ENCODE measurements at places on chromosomes 16 and 17.

DNA sequence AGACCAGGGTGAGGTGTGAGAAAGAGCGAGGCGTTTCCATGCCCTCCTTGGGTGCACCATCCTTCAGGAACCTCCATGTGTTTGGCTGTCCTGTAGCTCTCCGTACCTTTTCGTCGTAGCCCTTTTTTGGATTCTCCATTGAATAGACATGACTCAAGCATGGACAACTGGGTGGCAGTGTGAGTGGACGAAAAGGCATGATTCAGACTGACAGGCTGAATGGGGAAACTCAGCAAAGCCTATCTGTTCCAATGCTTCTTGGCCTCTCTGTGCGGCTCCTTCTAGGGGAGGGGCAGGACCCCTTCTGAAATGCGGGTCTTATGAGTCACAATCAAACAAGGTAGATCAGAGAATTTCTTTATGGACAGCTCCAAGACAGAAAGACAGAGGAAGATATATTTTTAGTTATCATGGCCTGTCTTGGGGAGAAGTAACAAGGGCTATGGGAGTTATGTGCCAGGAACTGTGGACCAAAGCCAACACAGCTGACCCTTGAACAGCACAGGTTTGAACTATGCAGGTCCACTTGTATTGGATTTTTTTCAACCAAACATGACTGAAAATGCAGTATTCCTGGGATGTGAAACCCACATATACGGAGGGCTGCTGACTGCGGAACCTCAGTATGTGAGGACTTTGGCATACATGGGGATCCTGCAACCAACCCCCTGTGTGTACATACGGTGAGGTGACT, 22.9 kb downstream of the ADORA2B start:
- DNase-seq, result no peak

DNA sequence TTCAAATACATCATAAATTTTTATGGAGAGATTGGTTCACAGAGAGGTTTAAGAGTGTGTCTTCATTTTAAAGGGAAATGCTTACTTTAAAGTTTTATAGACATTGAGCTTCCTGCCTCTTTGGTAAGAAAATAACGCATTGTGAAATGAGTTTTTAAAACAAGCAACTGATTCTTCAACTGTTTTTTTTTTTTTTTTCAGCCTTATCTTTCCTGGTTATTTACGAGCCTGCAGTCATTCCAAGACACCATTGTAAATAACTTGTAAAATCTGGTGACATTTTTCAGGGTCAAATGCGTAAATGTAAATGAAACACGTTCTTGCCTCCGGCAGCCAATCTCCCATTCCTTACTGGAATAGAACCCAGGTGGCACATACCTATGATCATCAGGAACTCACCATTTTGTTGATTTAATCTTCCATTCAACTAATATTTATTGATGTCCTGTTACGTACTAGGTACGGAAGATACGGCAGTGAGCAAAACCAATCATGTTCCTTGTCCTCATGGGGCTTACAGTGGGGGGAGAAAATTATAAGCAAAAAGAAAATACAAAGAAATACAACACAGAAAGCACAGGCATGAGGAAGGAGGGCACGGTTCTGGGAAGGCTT, 33.2 kb upstream of the CDYL2 start:
- DNase-seq, result no peak

GRCh38 chr17:16926571-16927451, 45.1 kb downstream of the TNFRSF13B start:
- DNase-seq, result no peak

- DNase-seq, result no peak
These were observed 54.8 kb downstream of the RMI2 start for GRCh38 chr16:11400076-11400475.

DNA sequence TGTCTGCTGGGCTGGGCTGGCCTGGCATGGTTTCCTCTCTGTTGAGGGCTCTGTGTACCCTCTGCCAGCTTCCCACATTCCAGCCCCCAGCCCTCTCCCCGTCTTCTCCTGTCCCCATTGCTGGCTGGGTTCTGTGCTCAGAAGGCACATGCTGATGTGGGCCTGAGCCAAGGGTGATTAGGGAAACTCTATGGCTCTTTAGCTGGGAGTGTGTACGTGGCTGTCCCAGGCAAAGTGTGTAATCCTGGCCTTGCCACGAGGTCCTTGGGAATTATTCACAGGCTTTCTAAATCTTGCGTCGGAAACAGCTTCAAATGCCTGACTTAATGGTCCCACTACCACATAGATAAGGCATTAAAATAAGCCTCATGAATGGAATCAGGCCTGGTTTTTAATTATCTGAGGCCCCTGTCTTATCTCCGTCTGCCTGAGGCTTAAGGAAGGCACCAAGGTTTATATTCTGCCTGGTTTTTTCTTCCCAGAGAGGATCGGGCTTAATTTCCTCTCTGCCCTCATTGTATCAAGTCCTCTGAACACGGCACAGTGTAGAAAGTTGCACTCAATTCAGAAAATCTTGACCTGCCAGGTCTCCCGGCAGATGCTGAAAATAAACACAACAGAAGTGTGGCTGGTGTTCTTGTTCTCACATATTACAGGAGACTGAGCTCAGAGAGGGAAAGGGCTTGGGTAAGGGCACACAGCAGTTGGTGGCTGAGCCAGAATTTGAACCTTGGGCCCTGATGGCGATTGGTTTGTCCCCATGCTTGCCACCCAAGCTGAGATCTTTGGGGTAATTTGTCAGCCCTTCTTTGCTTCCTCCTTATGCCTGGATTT, 52.9 kb upstream of the LGALS9 start:
- no peak for DNase-seq

- DNase-seq, result no peak
These were observed 173.7 kb downstream of the RBFOX1 start for GRCh38 chr16:7506363-7506762.

- DNase-seq, result no peak
These were observed 147.9 kb upstream of the MON1B start for GRCh38 chr16:77043076-77043475.

DNA sequence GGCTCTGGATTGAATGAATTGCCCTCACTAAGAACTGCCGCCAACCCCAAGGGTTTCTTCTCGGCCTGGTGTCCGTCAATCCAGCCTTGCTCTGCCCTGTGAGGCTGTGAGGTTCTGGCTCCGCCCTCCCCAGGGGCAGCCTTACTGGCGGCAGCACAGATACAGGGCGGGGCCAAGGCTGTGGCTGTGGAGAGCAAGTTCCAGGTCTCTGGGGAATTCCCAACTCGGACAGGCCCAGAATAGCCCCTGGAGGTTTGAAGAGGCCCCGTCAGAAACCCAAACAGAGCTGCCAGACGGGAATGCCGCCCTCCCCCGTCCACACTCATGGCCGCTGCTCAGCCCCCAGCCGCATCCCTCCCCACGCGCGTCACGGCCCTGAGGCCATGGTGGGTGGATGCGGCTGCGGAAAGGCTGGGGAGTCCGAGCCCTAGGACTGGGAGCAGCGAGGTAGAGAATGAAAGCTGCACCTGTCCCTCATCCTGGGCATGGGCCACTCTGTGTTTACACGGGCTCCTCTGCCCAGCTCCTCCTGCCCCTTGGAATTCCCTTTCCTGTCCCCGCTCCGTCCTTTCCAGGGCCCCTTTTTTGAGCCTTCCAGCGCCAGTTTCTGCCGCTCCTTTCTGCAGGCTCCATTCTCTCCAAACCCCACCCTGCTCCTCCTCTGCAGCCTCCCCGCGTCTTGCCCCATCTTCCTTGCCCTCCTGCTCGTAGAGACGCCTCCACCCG, 660 bp upstream of the PRRT2 start:
- DNase-seq, result peak; percentile 73

DNA sequence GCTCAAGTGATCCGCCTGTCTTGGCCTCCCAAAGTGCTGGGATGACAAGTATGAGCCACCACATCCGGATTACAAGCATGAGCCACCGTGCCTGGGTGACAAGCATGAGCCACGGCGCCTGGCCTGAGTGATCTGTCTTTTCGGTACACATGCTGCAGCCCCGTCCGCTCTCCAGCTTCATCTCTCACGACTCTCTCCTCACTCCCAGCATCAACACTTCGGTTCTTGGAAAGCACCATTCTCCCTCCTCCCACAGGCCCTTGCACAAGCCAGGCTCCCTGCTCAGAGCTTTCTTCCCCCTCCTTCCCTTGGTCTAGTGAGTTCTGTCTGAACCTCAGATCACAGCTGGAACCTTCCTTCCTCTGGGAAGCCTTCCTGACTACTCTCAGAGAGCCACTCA, 6.5 kb upstream of the NCBP3 start:
- DNase-seq, result no peak

GRCh38 chr16:1435921-1436697, 5.2 kb downstream of the PERCC1 start:
- no peak for DNase-seq

GRCh38 chr16:11405331-11406176, 60.3 kb downstream of the RMI2 start:
- DNase-seq, result peak; percentile 60

DNA sequence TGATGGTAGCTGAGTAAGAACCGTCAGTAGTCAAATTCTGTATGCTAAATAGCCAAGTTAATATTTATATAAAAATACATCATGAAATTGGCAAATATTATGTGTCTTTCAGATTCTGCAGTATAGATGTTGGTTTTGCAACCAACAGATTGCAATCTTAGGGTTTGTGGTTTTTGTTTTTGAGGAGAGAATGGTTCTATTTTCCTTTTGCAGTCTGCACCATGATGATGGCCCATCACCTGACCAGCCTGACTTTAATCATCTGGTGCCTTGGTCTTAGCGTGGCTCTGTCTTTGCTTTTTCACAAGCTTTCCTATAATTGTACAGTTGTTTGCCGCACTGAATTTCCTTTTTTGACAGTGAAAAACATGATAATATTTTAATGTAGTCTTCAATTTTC, 50.7 kb downstream of the NUP93 start:
- DNase-seq, result no peak

DNA sequence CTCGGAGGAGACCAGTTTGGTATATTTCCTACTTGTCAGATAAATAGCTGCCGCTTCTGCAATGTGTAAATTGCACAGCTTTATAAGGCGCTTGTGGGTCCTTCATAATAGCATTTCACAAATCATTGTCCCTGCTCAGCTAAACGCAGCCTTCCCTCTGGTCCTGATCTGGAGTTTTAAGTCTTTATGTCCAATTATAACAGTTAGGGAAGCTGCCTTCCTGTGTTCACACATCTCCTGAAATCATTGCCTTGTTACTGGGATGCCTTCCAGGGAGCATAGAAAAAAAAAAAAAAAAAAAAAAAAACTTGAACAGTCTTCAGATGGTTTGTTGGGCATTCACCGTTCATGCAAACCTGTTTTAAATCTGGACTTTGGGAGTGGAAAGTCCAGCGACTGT, 342.0 kb downstream of the XYLT1 start:
- no peak for DNase-seq

GRCh38 chr16:68660359-68660795, 15.3 kb downstream of the CDH3 start:
- DNase-seq, result no peak

DNA sequence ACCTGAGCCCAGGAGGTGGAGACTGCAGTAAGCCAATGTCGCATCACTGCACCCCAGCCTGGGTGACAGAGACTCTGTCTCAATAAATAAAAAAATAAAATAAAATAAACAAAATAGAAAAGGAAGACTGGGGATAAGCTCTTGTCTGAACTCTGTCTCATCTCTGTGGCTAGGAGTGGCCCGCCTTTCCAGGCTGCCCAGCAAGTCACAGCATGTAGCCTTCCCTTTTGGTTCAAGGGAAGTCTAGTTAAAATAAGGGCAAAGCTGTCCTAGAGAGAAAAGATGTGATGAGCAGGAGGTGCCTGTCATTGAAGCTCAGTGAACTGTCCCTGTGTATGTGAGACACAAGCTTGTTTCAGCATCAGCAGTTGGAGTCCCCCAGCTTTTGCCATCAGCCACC, 2.7 kb upstream of the GFAP start:
- no peak for DNase-seq

DNA sequence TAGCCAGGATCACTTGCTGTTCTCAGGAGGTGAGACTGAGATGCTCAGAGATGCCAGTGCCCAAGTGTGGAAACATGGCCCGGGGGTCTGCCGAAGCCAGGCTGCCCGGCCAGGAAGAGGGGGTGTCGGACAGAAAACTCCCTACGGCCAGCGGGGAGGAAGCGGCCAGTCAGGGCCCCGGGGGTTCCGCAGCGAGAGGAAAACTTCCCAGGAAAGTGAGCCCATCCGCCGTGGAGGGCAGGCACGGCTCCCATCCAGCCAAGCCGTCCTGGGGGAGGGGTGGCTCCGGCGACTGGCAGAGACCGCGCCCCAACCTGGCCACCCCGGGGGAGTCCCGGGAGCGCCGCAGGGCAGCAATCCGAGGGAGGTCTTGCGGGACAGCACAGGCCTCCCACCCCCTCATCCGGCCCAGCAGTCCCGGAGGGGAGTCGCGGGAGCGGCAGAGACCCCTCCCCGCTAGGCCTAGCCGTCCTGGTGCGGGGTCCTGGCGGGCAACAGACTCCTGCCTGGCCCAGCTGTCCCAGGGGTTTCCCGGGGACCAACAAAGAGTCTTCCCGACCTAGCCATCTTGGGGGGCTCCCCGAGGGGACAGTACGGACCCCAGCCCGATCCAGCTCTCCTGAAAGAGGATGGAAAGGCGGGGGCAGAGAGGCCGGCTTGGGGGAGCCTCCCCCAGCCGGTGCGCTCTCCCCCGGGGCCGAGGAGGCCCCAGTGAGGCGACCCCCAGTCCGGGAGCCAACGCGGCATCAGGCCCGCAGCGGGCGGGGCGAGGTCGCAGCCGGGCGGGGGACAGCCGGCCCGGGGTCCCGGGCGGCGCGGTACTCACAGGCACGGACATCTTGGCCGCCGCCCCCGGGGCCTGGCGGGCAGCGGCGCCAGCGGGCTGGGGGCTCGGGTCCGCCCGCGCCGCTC, 13.8 kb upstream of the BCAR1 start:
- DNase-seq, result no peak

DNA sequence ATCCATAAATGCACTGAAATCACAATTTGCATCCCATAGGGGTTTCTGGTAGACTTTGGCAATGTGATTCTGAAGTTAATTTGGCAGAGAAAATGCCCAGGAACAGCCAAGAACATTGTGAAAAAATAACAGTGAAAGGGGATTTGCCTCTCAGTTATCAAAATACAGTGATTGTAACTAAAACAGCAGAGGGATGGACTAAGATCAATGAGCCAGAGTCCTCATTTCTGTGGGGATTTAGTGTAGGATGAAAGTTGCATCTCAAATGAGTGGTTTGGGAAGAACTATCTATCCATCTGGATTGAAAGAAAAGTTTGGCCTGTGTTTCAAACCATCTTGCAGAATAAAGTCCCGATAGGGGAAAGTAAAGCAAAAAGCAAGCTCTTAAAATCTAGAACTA, 28.1 kb downstream of the MYBBP1A start:
- DNase-seq, result no peak

GRCh38 chr16:56306690-56307533, 115.6 kb downstream of the GNAO1 start:
- no peak for DNase-seq

GRCh38 chr16:52256310-52257078, 290.4 kb downstream of the TOX3 start:
- no peak for DNase-seq

DNA sequence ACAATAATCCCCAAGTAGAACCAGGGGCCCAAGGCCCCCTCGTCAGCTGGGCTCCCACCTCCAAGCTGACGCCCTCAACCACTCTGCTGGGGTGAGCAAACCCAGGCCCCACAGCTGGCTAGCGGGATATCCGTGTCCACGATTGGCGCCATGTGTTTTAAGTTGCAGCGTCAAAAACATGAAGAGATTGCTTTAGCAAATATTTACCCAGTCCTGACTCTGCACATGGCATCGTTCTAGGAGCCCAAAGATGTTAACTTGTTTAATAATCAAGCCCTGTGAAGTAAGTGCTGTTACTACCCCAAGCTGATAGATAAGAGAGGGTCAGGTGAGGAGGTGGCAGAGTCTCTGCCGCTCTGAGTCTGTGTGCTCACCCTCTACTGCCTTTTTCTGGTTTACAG, 344 bp upstream of the SEPTIN12 start:
- no peak for DNase-seq

GRCh38 chr17:37742762-37743611, 1.9 kb downstream of the HNF1B start:
- DNase-seq, result peak; percentile 11
